ENCODE measurements at places on chromosomes 2 and 18.

- DNase-seq = no peak
Observed at GRCh38 chr2:46751897-46752296, 163.7 kb downstream of the MCFD2 start.

- DNase-seq = peak; percentile 73
Observed at GRCh38 chr18:54357660-54358494, at the start of the genes C18orf54 and STARD6. Gene C18orf54, plus strand, starts transcription at chr18:54357906. Its CDS starts 2,667 bp downstream, at chr18:54360573. Gene STARD6, minus strand, starts transcription at chr18:54357858. Its CDS starts 3,285 bp downstream, at chr18:54354573.

- DNase-seq = no peak
Observed at GRCh38 chr2:159145745-159146354, 140.7 kb downstream of the WDSUB1 start.

- DNase-seq = no peak
Observed at GRCh38 chr2:50215736-50216135, 816.2 kb downstream of the NRXN1 start.

- no peak for DNase-seq
Observed at GRCh38 chr2:128380061-128380889, 61.6 kb upstream of the HS6ST1 start.

- DNase-seq = no peak
Observed at GRCh38 chr2:236884569-236885175, 201.0 kb upstream of the COPS8 start.

DNA sequence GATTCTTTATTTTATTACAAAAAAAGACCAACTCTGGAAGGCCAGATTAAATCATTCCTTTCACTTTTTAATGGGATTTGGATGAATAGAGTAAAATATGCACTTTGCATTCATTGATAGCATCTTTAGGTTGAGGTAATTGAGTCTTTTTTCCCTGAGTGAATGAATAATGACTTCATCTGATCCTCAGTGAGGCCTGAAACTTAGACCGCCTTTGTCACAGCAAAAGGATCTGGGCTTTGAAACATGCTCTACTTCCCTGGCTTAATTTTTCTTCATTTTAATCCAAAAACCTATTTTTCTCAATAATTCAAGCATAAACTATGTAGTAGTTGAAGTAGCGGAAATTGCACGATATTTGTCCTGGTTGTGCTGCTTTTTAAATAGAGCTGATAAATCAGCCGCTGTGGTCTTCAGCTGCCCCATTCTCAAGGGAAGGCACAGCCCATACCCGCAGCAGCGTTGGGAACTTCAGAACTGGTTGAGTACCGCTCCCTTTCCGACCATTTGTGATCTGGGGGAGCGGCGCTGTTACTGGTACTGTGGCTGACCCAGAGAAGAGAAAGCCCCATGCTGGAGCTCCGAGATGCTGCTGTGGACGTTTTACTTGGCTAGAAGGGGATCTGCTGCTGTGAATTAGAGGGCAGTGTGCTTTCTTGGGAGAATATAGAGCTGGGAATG, 145.3 kb upstream of the NFATC1 start:
- DNase-seq = no peak
